Esophagus squamous epithelium (tissue), 5 donors: ENCODE measurements at places on chromosomes 7 and 10.

- no peak for DNase-seq
These were observed 615.9 kb upstream of the FOXK1 start for GRCh38 chr7:4066206-4066605.

DNA sequence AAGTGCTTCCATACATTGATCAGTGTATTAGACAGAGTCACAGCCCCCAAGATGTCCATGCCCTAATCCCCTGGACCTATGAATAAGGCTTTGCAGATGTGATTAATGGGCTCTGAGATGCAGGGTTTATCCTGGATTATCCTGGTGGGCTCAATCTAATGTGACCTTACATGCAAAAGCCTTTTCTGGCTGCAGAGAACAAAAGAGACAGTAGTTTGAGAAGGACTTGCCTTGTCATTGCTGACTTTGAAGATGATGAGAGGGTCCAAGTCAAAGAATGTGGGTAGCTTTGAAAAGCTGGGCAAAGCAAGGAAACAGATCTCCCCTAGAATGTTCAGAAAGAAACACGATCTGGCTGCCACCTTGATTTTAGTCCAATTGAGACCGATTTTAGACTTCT is 238.7 kb downstream of the CCSER2 start:
- no peak for DNase-seq

- no peak for DNase-seq
These were observed 51.8 kb downstream of the ARHGAP22 start for GRCh38 chr10:48552946-48553564.

- DNase-seq: no peak
These were observed 27.7 kb downstream of the CNPY1 start for GRCh38 chr7:155518633-155519032.
